Lung (tissue), 17 donors: ENCODE measurements at places on chromosomes 1 and 21. TPM values are rescaled to one million over a fixed set of nuclear protein-coding genes. Genes with fewer than 3 reads are reported as not detected.

Gene KCNC4
- polyA plus RNA-seq, result 3.1 TPM

Gene FMO4
- 2.2 TPM for polyA plus RNA-seq

Gene TMEM51
- 17.8 TPM for polyA plus RNA-seq

Gene KCNE2
- 0.31 TPM for polyA plus RNA-seq

Gene FCRL1
- 4.2 TPM for polyA plus RNA-seq

Gene RPRD2
- 7.2 TPM for polyA plus RNA-seq

DNA sequence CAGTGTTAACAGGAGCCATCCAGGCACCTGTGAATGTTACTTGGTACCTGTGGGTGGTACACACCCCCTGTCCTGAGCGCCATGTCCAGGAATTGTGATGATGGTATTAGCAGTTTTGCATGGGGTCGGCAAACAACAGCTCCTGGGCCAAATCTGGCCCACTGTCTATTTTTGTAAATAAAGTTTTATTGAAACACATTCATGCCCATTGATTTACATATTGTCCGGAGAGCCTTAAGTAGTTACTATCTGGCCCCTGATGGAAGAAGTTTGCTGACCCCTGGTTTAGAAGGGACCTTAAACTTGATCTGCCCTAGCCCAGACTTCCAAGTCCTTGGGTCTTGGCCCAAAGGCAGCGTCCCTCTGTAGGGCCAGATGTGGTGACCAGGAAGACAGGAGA lies 58.3 kb downstream of the SPSB1 start:
- no peak for DNase-seq

- DNase-seq, result no peak
Observed at GRCh38 chr1:8980656-8981055, 35.0 kb downstream of the CA6 start.

DNA sequence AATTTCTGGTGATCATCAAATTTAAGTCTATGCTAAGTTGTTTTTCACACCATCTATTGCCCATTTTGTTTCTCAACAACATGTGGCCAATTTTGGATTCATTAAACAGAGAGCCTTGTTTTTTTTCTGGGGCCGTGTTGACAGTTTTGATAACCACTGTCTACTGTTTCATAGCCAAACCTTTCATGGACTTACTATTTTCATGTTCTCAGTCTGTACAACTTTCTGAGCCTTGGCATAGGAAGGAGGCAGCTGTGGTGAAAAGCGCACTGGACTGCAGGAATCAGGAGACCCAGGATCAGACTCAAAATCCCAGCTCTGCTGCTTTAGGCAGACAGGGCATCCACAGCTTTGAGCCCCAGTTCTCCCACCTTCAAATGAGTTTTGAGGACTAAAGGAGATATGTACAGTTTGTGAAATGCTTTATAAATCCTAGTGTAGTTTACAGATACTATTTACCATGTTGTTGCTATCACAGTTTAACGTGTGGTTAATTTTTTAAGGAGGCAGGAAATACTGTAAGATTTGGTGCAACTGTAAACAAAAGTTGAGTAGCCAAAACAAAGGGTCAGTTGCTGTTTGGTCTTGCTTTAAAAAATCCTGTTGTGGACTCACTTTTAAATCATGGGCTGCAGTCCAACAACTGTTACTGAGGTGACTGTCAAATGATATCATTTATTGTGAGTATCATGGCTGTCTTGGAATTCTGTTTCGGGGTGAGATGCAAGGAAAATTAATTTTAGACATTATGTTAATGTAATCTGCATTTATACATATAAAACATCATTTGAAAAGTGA lies 2.9 kb downstream of the MACO1 start:
- peak; percentile 36 for DNase-seq

- DNase-seq, result no peak
Observed at GRCh38 chr1:59569198-59569597, 245.6 kb upstream of the HOOK1 start.

GRCh38 chr1:2481885-2482284 lies 5.8 kb downstream of the PLCH2 start:
- no peak for DNase-seq

GRCh38 chr1:24319312-24319863 lies at the start of gene GRHL3:
TSS of gene GRHL3 (plus strand) at chr1:24319357. CDS start at chr1:24319552, 195 bp downstream.
- peak; percentile 41 for DNase-seq

DNA sequence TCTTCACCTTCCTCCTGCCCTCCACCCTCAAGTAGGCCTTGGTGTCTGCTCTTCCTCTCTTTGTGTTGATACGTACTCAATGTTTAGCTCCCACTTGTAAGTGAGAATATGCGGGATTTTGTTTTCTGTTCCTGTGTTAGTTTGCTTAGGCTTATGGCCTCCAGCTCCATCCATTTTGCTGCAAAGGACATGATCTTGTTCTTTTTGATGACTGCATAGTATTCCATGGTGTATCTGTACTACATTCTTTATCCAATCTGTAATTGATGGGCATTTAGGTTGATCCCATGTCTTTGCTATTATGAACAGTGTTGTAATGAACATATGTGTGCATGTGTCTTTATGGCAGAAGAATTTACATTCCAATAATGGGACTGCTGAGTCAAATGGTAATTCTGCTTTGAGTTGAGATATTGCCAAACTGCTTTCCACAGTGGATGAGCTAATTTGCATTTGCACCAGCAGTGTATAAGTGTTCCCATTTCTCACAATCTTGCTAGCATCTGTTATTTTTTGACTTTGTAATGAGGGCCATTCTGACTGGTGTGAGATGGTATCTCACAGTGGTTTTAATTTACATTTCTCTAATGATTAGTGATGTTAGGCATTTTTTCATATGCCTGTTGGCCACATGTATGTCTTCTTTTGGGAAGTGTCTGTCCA lies 272.7 kb downstream of the SDCCAG8 start:
- DNase-seq, result no peak

DNA sequence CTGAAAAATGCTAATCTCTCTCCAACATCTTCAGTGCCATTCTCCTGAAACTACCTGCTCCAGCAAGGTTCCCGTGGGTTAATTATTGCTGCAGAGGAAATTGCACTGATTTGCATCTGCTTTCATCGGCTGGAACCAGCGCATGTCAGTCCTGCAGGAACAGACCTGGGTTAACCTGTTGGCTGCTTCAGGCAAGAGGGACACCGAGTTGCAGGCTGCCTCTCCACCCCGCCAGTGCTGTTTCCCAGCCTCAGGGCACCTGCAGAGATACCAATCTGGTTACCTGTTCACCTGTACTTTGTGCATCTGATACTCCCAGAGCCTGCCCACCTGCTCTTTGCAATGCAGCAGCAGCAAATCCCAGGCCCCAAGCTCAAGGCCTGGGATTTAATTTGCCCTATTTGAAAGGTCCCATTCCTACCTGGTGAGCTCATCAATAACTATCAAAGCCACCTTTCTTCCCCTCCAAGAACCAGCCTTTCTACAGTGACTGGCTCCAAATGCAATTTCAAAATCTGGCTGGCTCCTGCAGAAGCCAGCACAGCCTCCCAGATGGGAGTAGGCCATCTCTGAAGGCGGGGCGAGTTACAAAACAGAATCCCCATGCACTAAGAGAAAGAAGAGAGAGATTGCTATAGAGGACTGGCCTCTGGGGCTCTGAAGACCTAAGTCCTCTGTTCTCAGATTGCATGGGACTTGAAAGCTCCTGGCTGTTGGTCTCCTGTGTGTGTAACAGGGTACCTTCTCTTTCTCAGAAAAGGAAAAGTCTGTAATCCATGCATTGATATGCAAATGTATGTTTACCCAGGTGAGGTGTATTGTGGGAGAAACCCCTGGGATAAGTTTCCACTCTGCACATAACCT lies 67.8 kb downstream of the TOMM20 start:
- peak; percentile 44 for DNase-seq

DNA sequence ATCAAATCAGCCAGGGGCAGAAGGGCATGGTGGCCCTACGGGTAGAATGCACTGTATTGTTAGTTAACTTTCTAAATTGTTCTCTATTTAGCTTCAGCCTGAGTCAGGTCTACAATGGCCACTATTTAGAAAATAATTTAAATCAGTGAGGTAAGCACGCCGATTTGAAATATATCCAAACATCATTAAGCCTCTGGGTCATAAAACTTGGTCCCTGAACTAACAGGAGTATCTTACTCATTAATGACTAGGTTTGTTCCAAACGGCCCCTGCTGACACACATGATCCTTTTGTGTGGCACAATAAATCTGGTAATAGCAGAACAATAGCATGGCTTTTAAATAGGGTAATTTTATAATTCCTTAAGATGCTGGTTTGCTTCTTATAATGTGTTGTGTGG lies 48.4 kb downstream of the STX6 start:
- no peak for DNase-seq

DNA sequence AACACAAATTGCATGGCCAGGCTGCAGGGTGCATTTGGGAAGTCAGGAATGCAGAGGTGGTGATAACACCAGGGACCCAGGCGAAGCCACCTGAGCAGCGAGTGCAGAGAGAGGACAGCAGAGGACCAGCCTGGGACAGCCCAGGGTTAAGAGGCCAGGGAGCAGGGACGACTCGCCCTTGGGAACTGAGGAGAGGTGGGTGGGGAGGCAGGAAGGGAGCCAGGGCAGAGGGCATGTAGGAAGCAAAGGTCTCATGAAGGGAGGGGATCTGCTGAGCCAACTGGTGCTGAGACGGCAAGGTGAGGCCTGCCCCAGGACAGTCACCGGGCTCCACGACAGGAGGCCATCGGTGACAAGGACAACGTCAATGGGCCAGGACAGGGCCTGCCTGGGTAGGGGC lies 16.4 kb downstream of the KIF17 start:
- DNase-seq, result no peak

- DNase-seq, result no peak
Observed at GRCh38 chr1:182383037-182383661, 8.4 kb downstream of the GLUL start.

- DNase-seq, result no peak
Observed at GRCh38 chr1:108017698-108018097, 52.7 kb upstream of the VAV3 start.

GRCh38 chr1:165876121-165876520 lies 48.7 kb downstream of the UCK2 start:
- DNase-seq, result no peak

GRCh38 chr1:156393095-156393494 lies 24.1 kb downstream of the RHBG start:
- no peak for DNase-seq

GRCh38 chr21:35982717-35983116 lies 77.6 kb downstream of the SETD4 start:
- DNase-seq, result no peak

GRCh38 chr21:43731891-43732711 lies 13.2 kb downstream of the PDXK start:
- no peak for DNase-seq

GRCh38 chr1:225868631-225869330 lies 13.4 kb downstream of the TMEM63A start:
- no peak for DNase-seq

GRCh38 chr21:17269760-17270159 lies 243.1 kb upstream of the CXADR start:
- DNase-seq, result no peak

- no peak for DNase-seq
Observed at GRCh38 chr1:29639741-29640427, 403.6 kb downstream of the PTPRU start.

- DNase-seq, result no peak
Observed at GRCh38 chr1:228541725-228542124, 54.5 kb downstream of the RNF187 start.

DNA sequence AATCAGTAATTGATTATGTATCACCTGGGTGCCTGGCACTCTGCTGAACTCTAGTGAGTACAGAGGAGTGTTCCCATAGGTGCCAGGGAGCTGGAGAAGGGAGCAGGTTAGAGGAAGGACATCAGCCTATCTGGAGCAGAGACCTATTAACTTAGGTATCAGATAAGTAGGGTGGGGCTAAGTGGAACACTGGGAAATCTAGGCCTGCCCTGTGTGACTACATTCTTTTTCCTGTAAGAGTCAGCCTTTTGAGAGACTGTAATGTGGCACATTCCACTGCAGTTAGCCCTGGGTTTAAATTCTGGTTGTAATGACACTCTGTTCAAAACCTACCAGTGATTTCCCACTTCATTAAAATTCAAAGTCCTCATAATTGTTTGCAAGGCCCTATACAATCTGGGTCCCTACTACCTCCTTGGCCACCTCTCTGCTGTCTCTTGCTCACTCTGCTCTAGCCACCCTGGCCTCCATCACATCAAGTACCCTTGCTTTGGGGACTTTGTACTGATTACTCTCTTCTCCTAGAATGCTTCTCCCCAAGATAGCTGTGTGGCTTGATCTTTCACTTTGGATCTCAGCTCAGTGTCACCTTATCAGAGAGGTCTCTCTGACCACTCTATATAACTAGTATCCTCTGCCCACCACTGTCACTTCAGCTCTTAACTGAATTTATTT lies 12.9 kb downstream of the STX12 start:
- DNase-seq, result peak; percentile 63

DNA sequence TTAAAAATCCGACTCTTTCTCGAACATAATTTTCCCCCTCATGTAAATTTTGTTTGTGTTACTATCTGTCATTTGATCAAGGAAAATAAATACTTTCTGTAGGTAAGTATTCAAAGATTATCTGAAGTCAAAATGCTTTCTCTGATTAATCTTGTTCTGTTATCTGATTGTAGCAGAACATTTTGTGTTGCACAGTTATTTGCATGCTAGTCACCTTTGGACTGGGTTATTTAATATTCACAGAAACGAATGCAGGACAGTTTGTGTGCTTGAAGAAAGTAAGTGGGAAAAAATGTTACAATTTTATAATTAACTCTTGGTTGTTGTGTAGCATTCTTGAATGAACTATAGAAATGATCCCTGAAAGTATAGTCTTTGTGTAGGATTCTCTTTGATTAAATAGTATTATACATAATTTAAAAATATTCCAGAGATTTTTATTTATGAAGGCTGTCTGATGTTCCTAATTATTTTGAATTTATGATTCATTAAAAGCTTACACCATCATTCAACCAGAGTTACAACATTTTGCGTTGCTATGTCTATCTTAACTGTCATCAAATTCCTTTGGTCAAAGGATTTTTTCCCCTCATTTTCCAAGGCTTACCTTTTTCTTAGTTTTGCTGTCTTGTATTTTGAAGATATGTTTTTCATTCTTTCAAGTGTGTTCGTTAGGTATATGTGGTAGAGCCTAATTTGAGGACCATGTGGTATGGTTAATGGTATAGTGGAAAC lies 176.6 kb downstream of the GIPC2 start:
- DNase-seq, result no peak

- no peak for DNase-seq
Observed at GRCh38 chr1:99603699-99604560, 42.0 kb upstream of the PALMD start.

DNA sequence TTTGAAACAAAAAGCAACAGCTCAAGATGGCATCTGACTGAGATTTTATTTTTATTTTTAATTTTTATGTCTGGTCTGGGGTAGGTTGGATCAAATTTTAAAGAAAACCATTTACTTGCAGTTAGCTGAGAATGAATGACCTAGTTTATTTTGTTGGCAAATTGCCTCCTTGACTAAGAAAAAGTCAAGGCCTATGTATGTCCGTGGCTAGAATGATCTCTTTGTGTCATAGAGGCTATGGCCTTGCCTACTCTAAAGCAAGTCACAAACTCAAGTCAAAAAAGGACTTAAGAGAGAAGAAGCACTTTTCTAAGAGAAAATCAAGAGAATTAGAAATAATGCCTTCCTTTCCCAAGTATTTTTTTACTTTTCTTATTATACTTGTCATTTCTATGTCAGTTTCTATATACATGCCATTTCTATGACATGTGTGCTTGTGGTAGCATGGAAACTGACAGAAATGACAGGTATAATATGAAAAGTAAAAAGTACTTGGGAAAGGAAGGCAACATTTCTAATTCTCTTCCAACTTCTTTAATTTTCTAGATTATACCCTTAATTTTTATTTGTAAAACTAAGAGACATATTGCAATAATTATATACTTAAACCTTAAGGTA lies 136.7 kb downstream of the CENPF start:
- no peak for DNase-seq
